Neuronal stem cell (in vitro differentiated cells): ENCODE measurements at places on chromosomes 16 and 17.

GRCh38 chr16:83214671-83215070 is 587.9 kb downstream of the CDH13 start:
- DNase-seq, result no peak

DNA sequence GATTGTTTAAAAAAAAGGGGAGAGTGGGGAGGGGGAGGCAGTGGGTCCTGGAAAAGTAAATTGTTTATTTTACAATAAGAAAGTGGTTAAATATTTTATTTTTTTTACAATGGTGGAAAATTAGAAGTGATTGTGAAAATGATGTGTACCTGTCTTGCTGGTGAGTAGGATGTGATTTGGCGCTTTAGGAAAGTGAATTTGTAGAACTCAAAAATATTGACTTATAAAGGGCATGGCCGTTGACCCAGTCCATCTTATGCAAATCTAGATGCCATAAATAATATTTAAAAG is 10.2 kb upstream of the CES1 start:
- no peak for DNase-seq

DNA sequence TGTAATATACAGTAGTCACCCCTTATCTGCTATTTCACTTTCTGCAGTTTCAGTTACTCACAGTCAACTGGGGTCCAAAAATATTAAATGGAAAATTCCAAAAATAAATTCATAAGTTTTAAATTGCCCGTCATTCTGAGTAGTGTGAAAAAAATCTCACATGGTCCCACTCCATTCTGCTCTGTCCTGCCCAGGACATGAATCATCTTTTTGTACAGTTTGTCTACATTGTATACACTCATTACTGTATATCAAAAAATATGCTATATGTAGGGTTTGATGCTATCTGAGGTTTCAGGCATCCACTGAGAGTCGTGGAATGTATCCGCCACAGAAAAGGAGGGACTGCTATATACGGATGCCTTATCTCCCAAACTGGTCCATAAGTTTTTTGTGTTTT is 16.0 kb upstream of the APPBP2 start:
- DNase-seq, result no peak

DNA sequence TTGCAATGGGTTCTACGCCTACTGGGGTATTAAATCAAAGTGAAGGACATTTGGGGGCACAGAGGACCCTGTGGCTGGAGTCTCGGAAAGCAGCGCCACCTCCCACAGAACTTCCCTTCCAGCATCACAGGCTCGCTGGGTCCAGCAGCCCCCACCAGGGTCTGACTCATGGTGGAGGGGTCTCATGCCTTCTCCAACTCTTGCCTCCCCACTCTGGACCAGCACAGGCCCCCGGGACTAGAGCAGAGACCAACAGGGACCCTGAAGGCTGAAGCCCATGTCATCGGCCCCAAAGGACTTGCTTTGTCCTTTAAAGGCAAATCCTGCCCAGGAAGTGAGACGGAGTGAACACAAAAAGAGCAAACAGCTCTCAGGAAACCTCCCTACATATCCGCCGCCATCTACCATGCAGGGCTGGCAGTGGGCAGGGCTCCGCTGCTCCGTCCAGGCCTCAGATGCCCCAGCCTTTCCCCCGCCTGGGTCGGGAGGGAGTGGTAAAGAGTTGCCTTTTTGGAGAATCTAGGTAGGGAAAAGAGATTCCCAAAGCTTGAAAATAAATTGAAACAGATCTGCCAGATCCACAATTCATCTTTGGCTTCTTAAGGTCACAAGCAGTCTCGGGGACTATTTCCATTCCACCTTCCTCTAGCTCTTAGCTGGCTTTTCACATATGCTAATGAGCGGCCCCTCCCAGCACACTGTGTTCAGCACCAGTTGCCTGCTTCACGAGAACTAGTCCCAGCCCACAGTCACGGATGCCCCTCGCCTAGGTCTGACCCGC is 2.1 kb upstream of the GPRC5C start:
- DNase-seq, result no peak

- no peak for DNase-seq
These were observed 451.3 kb upstream of the ZFHX3 start for GRCh38 chr16:73499276-73499675.

DNA sequence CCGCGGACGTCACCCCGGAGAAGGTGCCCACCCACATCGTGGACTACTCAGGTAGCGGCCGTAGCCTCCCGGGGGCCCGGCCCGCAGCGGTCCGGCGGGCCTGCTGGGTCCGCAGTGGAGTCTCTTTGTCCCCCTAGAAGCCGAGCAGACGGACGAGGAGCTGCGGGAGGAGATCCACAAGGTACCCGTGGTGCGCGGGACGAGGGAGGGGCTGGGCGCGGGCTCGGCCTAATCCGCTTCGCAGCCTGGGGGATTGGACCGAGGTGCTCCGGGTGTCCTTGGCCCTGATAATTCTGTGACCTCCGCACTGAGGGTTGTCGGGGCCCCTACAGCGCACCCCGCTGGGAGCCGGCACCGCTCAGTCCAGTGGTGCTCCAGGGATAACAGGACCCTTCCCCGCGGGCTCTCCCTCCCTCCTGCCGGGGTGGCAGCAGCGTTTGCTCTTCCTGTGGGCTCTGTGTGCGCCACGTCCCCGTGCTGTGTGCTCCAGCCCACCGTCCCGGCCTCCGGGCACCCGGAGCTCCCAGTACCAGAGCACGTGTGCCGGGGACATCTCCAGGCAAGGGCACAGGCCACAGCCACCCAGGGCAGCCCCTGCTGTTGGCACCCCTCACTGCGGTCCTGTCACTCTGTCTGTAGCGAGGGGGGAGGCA is 713 bp downstream of the RHOT2 start:
- DNase-seq, result no peak

- DNase-seq, result no peak
These were observed 254.3 kb upstream of the TNRC6C start for GRCh38 chr17:77704048-77704815.

GRCh38 chr17:81509972-81510784 is 2.4 kb downstream of the ACTG1 start:
- no peak for DNase-seq
